Kidney tubule cell (primary cell): ENCODE measurements at places on chromosomes 12 and 14.

DNA sequence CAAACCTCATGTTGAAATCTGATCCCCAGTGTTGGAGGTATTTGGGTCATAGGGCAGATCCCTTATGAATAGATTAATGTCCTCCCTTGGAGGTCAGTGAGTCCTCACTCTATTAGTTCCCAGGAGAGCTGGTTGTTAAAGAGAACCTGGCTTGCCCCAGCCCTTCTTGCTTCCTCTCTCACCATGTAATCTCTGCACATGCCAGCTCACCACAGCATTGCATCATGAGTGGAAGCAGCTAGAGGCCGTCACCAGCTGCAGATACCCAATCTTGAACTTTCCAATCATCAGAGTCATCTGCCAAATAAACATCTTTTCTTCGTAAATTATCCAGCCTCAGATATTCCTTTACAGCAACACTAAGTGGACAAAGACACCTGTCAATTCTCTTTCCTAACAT, 161.8 kb upstream of the IGF1 start:
- no peak for DNase-seq

DNA sequence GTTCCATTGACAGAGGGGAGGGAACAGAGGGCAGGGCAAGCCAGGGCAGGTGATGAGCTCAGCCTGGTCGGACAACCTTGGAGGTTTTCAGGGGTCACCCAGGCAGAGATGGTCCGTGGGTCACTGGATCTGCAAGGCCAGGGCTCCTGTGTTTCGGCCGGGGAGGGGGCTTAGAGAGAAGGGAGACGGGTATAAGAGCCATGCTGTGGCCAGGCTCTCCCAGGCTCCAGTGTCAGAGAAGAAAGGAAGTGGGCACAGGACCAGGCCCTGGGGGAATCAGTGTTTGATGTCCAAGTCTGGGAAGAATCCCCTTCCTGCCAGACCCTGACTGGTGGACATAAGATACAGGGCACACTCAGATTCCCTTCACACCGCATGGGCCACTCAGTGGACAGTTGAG, 36.9 kb downstream of the DIO3 start:
- DNase-seq, result no peak

GRCh38 chr12:49534731-49535278, 4.0 kb upstream of the KCNH3 start:
- DNase-seq, result no peak

GRCh38 chr12:125593269-125593668, 528.0 kb downstream of the AACS start:
- DNase-seq, result no peak

- no peak for DNase-seq
These were observed 18.5 kb upstream of the ALDH2 start for GRCh38 chr12:111748151-111748672.

DNA sequence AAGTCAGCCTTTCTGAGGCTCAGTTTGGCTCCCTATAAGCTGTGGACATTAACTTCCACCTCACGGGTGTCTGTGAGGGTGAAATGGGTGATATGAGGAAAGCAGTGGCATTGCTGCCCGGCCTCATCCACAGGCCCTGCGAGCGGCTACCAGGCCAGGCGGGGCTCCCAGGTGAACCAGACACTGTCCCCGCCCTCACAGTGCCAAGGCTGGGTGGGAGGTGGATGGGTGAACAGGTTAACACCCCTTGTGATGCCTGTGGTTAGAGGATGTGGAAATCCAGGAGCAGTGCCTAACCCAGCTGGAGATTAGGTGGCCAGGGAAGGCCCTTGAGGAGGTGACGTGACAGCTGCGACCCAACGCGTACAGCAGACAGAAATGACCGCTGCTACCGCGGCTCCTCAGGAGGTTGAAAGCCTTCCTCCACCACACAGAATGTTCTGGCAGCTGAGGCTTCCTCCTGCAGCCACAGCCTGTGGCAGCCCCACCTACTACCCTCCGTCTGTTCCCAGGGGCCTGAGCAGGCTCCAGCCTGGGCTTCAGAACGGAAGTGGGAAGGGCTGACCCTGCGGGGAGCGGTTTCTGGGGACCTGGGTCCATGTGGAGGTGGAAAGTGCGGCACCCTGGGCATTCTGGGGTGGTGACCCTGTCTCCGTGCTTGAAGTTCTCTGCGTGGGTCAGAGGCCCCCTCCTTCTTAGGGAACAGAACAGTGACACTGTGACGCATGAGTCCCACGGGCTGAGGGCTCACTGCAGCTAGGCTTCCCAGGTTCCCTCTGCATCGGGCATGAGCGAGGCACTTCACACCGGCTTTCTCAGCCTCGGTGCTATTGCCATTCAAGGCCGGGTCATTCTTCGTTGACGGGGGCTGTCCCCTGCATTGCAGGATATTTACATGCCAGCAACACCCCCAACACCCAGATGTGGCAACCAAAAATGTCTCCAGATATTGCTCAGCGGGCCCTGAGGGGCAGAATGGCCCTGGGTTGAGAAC, 9.7 kb downstream of the MMAB start:
- no peak for DNase-seq

DNA sequence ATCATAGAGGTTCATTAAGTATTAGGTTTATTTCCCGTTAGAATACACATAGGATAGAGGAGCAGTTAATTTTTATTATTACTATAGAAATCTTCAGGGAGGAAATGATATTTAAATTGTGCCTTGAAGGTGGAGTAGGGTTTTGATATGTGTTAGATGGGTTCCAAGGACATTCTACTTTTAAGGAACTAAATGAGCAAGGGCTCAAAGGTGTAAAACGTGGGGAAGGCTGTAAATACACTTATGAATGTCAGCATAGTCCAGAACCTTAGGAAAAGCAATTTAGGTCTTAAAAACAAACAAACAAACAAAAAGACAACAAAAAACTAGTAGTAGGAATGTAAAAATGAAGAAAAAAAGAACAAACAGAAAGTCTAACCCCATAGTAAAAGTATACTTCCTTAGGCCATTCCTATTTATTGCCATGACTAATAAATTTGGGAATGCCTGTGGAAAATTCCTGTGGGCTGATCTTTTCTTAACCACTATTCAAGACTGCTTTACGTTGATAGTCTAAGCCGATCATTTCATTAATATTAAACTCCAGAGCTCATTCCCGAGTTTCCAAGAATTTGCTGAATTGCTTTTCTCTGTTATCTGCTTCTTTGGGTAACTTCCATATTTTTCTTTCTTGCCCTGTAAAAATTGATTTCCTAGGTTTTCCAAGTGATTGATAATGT, 180.3 kb downstream of the RAD51B start:
- DNase-seq, result peak; percentile 92

GRCh38 chr12:6468283-6468575, 2.2 kb downstream of the VAMP1 start:
- no peak for DNase-seq

- DNase-seq, result no peak
These were observed 39.0 kb upstream of the G2E3 start for GRCh38 chr14:30519961-30520360.

DNA sequence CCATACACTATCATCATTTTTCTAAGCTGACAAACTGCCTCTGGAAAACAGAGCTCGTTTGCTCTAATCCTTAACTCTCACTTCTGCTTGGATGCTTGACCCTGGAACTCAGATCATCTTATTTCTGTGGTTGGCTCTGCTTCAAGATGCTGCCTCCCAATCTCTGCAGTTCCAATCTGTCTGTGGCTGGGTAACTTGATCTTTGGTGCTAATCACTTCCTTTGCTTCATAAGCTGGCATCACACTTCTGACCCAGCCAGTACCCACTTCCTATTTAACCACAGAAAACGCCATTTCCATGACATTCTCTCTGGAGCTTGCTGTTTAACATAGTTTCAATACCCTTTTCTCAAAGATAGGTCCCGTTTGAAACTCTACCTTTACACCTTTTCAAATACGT, 254.2 kb downstream of the ACSS3 start:
- DNase-seq, result no peak
